ENCODE measurements at places on chromosomes 5 and 9.

DNA sequence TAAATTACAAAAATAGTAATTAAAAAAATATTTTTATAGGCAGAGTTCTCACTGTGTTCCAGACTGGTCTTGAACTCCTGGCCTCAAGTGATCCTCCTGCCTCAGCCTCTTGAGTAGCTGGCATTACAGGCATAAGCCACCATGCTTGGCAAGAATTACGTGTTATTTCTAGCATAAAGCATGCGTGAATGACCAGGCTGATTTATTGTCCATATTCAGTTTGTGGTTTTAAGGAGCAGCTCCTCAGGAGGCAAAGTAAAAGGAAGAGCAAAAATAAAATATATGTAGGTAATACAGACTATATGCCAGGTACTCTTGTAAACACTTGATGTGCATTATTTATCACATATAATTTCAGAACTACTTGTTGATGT is 7.1 kb upstream of the CD180 start:
- peak; percentile 20 for DNase-seq

DNA sequence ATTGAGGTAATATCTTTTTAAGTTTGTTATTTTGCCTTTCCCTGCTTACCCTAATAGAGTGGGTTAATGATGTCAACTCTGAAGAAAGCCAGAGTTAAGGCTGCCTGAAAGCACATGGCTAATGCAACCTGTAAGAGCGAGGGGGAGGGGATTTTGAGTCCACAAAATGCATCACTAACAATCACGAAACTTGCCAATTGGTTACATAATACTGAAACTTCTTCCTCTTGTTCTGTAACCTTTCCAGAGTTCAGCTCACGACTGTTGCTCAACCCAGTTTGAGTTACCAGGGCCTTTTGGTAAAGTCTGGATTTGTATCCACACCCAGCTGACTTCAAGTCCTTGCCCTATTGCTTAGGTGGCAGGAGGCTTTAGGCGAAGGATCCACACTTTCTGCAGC is 308.8 kb downstream of the EFNA5 start:
- peak; percentile 90 for DNase-seq

- no peak for DNase-seq
Measured at GRCh38 chr5:179273441-179274145, 71.7 kb downstream of the ADAMTS2 start.

- peak; percentile 67 for DNase-seq
Measured at GRCh38 chr9:115237385-115237998, 119.5 kb upstream of the TNC start.

DNA sequence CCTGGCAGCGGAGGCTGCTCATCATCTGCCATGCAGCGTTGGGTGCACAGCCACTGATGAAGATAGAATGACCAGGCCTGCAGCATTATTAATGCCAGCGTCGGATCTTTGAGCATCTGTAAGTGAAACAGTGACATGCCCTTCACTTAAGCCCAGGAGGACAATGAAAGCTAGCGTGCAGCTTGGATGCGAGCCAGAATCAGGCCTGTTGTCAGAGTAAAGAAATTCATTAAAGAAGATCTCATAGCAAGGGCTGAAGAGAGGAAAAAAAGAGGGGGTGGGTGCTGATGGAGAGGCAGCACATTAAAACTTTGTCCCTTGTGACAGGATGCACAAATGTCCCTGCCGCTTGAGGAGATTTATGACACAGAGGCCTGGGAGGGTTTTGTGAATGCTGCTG is 186.1 kb upstream of the MAST4 start:
- no peak for DNase-seq

DNA sequence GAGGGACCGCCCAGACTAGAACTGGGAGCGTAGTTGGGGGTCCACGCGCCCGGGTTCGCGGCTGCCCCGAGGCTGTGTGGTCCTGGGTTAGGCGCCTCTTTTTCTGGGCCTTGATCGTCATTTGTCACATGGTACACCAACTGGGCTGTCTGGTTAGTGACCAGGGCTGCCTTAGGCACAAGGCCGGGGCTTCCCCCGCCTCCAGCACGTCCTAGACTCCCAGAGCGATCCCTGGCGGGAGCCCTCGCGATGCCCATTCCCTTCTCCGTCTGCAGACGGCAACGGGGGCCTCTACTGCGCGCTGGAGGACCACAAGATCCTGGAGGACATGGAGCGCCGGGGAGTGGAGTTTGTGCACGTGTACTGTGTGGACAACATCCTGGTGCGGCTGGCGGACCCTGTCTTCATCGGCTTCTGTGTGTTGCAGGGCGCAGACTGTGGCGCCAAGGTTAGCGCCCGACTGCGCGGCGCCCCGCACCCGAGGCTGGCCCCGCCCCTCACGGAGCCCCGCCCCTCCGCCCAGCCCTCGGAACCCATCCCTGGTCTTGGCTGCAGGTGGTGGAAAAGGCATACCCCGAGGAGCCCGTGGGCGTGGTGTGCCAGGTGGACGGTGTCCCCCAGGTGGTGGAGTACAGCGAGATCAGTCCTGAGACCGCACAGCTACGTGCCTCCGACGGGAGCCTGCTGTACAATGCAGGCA is 1.5 kb downstream of the UAP1L1 start:
- no peak for DNase-seq

GRCh38 chr9:85876628-85877027 is 64.3 kb upstream of the NAA35 start:
- peak; percentile 5 for DNase-seq

- no peak for DNase-seq
Measured at GRCh38 chr9:133361507-133362092, 5.2 kb downstream of the SURF2 start.

DNA sequence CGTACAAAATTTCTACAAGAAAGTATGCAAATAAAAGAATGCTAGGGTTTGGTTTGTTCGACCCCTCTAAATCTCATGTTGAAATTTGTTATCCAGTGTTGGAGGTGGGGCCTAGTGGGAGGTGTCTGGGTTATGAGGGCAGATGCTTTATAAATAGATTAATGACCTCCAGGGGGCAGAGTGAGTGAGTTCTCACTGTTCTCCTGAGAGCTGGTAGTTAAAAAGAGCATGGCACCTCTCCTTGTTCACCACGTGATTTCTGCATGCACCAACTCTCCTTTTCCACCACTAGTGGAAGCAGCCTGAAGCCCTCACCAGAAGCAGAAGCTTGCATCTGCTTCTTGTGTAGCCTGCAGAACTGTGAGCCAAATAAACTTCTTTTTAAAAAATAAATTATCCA is 50.4 kb upstream of the FAM170A start:
- DNase-seq, result peak; percentile 41

DNA sequence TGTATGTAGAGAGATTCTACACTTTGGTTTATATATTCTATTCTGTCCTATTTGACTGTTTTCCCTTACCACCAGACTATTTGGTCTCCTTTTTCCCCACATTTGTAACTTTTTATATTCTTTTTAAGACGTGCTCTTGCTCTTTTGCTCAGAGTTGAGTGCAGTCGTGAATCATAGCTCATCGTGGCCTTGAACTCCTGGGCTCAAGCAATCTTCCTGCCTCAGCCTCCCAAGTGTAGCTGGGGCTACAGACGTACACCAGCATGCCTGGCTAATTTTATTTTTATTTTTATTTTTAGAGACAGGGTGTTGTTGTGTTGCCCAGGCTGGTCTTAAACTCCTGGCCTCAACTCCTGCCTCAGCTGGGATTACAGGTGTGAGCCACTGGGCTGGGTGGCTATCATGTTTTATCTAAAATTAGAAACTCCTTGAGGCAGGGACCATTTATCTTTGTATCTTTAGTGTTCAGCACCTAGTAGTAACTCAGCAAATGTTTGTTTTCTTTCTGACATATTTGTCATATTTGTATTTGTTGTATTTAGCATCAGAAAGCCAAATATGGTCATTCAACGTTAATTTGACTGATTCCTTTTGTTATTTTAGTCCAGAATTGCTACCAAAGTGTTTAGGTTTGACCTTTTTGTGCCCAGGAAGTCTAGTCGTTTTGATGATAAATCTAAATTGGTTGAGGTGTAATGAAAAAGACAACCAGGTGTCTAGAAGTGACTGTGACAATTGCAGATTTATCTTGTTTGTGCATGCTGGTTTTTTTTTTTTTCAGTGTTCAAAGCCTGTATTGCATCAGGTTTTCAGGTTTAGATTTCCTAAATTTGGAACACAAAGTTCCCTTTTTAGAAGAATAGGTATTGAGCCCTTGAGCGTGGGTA is 44.3 kb downstream of the ERBIN start:
- DNase-seq, result no peak

GRCh38 chr5:16849181-16849580 is 86.9 kb downstream of the MYO10 start:
- no peak for DNase-seq

GRCh38 chr5:56112526-56113121 is 117.9 kb upstream of the IL6ST start:
- DNase-seq, result peak; percentile 46

DNA sequence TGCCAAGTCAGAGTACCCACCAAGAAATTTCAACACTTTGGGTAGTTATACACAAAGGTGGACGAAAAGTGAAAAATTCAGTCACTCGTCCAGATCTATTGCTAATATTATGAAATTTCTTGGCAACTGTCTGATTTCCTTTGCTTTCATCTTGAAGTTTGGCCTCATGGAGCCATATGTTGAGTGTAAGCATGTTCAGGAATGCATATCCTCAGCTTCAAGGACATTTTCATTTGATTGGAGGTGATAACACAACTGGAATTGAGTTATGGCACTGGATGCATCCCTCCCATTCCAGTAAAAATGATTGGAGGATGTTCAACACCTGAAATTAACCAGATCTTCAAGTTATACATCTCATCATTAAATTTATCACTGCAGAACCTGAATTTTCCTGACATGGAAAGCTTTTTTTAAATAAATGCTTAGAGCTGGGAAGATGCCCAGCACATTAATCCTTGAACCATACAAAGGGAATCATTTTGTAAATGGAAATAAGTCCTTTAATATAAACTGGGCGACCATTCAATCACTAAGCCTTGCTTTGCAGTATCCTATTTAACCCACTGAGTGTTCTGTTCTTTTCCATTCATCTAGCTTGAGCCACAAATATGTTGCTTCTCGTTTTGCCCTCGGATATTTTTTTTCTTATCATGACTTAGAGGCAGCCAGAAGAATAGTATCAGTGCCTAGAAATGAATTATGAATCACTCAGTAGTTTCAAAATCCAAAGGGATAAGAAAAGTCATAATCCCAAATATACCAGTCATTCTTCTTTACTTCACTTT is 273.7 kb upstream of the PIK3R1 start:
- DNase-seq, result peak; percentile 40

GRCh38 chr5:141485321-141486055 is 658 bp downstream of the PCDHGC4 start:
- DNase-seq, result no peak

DNA sequence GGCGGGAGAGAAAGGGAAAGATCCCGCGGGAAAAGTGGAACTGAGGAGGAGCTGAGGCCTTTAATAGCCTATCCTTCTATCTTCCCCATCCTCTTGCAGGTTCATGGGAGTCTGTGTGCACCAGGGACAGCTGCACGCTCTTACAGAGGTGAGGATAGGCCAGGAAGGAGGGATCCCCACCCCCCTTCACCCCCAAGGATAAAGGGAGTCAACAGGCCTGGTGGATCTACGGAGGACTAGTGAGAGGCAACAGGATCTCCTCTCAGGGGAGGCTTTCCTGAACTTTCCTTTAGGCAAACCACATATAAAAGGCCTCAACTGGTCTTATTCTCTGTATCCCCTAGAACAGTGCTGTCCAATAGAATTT is 1.1 kb downstream of the TESK1 start:
- no peak for DNase-seq

GRCh38 chr5:73236541-73237128 is 63.6 kb downstream of the TMEM174 start:
- DNase-seq, result no peak

GRCh38 chr5:137446615-137447014 is 52.5 kb downstream of the SPOCK1 start:
- DNase-seq, result no peak

GRCh38 chr5:141850786-141851185 is 27.4 kb downstream of the PCDH1 start:
- no peak for DNase-seq

GRCh38 chr5:154278908-154279307 is 88.4 kb downstream of the GALNT10 start:
- DNase-seq, result no peak

DNA sequence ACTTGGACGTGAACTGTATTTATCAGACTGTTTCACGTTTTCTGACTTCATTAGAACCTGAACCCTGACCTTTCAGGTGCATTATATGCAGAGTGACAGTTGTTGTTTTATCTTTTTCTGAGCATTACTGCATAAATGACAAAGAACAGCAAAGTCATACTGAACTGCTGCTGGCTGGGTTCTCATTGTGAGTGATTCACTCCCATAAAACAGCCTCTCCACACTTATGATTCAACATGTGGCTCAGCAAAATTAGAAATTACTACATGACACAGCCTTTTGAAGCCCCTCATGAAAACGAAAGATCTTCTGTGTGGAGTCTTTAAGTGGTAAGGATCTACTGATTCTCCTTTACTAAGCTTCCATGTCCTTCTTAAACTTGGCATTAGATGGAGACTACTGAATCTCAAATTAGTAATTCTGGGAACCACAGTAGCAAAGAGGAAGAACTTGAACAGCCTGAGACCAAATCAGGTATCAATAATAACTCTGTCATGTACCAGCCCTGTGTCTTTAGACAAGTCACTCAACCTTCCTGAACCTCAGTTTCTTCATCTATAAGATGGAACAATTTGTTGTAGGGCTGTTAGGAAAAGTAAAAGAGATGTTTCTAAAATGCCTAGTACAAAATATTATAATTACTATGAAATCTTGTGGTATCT is 172.3 kb upstream of the GNA14 start:
- peak; percentile 85 for DNase-seq

- peak; percentile 99 for DNase-seq
Measured at GRCh38 chr5:143554187-143554717, 150.8 kb upstream of the NR3C1 start.

DNA sequence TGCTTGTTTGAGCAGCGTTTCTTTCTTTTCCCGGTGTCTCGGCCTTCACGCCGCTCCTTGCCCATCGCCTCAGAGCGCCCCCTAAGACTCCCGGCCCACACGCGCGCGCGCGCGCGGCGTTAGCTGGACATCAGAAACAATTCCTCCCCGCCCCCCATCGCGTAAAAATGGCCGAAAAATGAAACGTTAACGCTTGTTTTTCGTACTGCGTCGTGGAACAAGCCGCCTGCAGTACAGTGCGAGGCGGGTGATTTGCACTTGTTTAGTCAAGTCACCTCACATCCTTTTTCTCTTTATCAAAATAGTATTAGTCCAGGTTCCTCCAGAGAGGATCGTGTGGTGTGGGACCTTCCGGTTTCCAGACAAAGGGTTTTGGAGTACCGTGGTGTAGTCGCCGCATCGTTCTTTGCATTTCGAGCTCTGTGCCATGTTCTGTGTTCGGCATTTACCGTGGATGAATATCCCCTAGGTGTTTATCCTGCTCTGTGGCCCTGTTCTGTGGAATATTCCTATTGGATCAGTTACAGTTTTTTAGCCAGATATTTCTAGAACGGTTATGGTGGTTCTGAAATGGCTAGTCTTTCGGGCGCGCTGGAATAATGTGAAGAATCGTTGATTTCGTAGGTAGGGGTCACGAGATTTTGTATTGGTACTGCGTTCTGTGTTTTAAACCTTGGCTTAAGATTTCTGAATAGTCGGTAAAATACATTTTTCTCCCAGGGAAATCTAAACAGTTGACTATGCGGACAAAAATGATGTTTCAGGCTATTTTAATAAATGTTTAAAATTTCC is 1.0 kb downstream of the MATR3 start:
- peak; percentile 77 for DNase-seq

All from fibroblast of mammary gland (primary cell).